Choroid plexus epithelial cell (primary cell): ENCODE measurements at places on chromosomes 6 and 20.

GRCh38 chr20:550611-551010, 7.0 kb upstream of the CSNK2A1 start:
- DNase-seq: no peak

DNA sequence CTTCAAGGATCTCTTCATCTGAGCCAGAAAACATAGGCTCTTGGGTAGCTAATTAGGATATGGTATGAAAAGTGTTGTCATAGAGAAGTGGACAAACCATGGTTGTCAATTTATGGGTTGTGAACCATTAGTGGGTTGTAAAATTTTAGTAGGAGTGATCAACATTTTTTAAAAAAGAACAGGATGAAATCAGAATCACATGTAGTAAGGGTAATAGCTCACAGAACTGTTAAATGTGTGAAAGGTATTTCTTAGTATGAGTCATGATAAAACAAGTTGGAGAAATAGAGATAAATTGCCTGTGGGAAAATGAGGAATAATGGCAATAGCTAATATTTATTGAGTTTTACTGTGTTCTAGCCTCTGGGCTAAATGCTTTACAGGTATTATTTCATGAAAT, 113.4 kb downstream of the MAP3K4 start:
- peak; percentile 57 for DNase-seq

- DNase-seq: peak; percentile 75
Observed at GRCh38 chr6:26032340-26033084, 54.7 kb upstream of the HFE start.

- DNase-seq: peak; percentile 68
Observed at GRCh38 chr6:53906842-53907241, 112.0 kb downstream of the LRRC1 start.

DNA sequence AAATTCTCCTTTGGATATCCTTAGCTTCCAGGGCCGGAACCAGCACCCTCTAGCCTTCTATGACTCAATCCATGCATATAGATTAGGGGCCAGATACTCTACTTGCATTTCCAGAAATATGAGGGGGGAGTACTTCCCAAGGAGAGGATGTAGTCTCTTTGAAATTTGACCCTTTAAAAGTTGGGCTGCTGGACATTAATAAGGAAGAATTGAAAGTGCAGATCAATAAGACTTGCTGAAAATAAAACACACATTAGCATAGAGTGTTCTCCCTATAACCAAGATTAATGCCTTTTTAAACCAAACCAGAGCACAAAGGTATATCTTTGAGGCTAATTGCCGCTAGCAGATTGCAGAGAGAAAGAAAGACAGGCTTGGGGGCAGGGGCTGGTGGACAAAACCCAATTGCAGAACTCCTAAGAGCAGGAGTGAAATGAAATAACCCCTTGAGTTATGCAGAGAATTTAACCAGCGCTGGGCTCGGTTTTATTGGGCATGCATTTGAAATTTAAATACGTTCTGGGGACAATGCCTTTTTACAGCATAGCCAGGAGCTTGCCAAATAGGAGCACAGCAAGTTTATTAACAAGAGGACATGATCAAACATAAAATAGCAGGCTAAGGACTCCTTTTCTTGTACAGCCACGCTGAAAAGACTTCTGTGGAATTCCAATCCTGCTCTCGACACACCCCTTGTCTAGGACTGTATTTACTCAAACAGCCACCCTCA, 108.2 kb upstream of the SALL4 start:
- peak; percentile 42 for DNase-seq

DNA sequence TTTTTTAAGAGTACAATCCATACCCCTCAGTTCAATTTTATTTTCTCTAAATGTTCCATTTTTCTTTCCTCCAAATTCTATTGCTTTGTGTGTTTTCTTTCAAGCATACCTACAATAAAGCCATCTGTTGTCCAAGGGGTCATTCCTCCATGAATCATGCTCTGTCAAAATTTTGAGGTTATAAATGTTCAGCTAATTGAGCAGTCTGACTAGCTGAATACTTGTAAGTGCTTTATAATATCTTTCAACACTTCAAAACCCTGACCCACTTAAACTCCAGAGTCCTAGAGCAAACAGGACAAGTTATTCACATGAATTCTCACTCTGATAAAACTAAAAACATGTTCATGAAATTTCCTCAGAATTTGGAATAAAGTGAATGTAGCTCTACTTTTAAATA, 33.4 kb upstream of the EYA4 start:
- DNase-seq: no peak

DNA sequence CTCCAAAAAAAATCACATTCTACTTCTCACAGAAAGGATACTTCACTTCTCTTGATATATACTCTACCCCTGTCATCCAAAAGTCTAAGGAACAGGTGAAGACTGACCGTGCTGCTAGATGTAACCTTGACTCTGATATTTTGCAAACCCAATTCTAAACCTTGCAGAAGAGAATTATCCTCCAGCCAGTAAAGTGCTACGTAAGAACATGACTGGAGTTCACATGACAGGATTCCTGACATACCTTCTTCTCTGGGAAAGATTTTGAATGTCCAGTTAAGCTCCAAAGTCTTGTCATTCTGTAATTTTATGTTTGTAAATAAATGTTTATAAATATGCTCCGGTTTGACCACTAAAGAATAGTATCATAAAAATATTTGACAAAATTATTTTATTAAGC, 35.8 kb downstream of the BTBD9 start:
- peak; percentile 77 for DNase-seq

DNA sequence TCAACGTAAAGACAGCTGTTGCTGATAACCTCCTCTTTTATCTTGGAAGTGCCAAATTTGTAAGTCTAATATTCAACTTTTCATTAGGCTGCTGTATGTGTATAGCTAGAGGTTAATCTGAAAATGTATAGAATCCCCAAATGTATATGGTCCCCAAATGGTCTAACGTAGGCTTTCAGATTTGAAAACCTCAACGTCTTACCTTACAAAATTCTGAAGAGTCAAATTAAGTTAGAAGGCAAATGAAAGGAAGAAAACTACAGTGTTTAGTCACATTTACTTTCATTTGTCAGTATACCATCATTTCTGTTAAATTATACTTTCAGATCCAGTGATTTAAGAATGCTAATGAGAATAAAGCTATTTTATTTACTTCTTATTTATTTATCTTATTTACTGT, 256.9 kb downstream of the ARHGAP18 start:
- DNase-seq: no peak

DNA sequence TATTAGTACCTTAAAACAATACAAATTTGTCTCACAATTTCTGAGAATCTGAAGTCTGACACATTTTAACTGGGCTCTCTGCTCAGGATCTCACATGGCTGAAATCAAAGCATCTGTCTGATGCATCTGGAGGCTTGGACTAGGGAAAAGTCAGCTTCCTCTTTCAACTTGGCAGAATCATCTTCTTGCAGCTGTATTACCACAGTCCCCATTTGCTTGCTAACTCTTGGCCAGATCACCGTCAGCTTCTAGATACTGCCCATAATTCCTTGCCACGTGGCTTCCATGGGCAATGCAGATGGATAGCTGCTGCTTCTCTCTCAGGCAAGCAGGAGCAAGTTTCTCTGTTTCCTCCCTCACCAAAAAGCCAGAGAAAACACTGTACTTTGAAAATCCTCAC, 1106.4 kb upstream of the CITED2 start:
- DNase-seq: peak; percentile 56

DNA sequence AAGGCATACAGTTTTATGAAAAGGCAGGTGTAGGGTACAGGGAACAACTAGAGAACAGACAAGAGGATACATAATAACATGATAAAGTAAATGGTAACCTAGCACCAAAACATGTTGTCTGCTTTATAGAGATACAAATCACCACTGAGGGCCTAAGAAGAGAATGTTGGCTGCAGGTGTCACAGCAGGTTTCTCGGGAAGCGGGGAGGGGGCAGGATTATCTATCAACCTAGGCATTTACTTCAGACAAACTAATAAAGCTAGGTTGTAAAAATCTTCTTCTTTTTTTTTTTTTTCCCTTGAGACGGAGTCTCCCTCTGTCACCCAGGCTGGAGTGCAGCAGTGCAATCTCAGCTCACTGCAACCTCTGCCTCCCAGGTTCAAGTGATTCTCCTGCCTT, 22.7 kb downstream of the PIM1 start:
- no peak for DNase-seq

DNA sequence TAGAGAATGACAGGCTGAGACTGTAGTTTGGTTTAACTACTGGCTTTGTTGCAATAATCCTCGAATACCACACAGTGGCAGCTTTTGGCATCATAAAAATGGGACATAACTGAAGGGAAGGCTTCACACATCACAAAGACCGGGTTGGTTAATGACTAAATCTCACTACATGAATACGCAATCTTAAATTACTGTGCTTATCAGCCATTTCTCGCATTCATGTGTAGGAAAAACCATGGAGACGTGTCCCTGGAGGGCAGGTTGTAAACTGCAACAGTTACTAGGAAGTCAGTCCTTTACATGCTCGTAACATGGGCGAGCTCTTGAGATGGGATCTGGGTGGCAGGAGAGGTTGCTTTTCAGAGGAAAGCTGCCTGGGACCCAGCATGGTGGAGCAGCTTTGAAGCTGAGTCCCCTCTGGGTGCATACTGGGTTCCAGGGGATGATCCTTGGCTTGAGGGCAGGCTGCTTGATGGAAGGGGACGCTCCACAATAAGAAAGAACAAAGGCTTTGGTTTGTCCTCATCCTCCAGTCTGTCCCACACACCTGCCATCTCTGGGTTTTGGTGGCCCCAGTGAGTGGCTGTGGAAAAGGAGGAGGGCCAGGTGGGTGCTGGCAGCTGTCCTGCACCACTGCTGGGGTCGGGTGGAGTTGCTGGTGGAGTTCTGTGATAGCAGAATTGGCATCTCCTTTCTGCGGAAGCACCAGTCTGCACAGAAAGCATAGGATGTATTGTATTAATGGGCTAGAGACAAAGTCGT, 2.1 kb downstream of the RPS21 start:
- DNase-seq: no peak

GRCh38 chr6:30005482-30005881, 55.6 kb upstream of the POLR1H start:
- no peak for DNase-seq

- no peak for DNase-seq
Observed at GRCh38 chr6:158113802-158114201, 54.3 kb downstream of the SERAC1 start.

- peak; percentile 81 for DNase-seq
Observed at GRCh38 chr20:4160761-4161305, 145.5 kb upstream of the RNF24 start.

- DNase-seq: peak; percentile 19
Observed at GRCh38 chr6:141097471-141097870, 1035.3 kb upstream of the GJE1 start.

DNA sequence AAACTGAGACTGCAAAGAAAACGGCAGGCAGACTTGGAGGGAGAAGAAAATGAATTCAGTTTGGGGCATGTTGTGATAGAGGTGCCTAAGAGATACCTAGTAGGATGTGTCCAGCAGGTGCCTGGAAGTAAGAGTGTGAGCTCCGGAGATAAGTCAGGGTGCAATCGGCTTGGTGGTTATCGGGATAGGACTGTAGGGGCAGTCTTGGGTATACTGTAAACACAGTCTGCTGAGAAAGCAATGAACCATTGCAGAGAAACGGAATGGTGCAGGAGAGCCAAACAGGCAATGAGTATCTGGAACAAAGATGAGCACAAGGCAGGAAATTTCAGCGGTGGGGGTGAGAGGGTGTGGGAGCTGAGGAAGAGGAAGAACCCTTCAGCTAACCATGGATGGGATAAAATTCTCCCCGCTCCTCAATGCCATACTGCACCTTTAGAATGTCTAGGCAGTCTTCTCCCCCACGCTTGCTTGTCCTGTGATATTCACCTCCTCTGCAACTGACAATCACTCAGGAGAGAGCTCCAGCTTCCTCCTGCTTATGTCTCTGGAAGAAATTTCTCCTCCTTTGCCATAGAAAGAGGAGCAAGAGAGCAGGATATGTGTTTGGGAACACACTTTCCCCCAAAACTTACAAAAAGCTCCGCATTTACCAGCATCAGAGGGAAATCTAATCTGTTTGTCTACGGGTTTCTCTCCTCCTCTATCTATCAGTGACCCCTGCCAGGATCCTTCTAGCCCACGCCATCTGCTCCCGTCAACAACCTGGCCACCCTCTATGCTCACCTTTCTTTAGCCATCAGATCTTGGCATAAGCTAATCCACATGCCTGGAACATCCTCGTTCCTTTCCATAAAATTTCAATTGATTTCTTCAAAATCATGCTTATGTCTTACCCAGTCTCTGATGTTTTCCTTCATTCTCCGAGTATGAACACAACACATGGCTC, 381.7 kb upstream of the JARID2 start:
- no peak for DNase-seq

DNA sequence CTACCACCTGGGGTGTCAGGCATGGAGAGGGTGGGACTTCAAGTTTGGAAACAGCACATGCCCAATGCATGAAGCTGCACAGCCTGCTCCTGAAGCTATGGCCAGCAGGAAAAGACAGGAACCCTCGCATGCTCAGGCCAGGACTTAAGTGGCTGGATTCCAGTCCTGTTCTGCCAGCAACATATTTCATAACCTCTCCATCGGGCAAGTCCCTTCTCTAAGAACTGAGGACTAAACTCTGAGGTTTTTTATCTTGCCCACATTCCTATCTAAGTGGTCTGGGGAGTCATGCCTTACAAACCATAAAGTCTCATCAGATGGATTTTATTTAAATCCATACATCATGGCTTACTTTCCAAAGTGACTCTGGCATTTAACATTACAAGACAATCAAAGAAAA, 27.5 kb upstream of the AGPAT4 start:
- peak; percentile 74 for DNase-seq

DNA sequence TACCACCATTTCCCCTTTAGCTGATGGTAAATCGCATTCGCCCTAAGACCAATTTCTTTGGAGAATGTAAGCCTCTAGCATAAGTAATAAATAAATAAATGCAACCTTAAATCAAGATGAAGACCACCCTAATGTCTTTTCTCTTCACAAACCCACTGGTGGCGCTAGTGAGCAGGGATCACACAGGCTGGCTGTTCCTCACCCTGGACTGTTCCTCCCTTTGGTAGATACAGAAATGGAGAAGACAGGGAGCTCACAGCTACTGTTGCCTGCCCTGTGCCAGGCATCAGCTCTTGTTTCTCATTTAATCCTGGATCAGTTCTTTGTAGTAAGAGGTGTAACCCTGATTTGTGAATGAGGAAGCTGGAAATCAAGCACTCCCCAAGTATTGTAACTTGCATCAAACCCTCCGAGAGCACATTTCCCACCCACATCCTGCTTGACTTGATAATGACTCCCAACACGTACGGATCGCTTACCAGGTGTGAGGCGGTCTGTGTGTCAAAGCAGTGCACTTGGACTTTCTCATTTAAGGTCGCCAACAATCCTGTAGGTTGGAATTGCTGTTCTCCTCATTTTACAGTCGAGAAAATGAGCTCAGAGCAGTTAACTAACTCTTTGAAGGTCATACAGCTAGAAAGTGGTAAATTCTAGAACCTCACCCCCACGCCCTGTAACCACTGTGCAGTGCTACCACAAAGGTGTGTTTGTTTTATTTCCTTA, 236.1 kb downstream of the TSHZ2 start:
- DNase-seq: no peak
